Hematopoietic multipotent progenitor cell treated with erythropoietin and hydrocortisone succinate and interleukin-3 and kit ligand, for 15 days (in vitro differentiated cells): ENCODE measurements at places on chromosomes 11 and 22.
A peak's percentile ranks its signal among the peaks of the same experiment; 100 is the strongest.

GRCh38 chr11:126469311-126469710 lies 113.8 kb downstream of the ST3GAL4 start:
- DNase-seq, result no peak

DNA sequence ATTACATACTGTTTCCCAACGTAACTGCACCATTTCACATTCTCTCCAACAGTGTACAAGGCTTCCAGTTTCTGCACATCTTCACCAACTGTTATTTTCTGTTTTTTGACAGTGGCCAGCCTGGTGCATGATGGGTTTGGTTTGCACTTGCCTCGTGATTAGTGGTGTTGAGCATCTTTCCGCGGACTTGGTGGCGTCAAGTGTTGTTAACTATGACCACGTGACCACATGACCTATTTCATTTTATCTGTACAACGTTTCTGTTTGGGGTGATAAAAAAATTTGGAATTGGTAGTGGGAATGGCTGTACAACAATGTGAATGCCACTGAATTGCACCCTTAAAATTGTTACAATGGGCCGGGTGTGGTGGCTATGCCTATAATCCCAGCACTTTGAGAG lies 2.5 kb upstream of the YPEL1 start:
- DNase-seq, result no peak

DNA sequence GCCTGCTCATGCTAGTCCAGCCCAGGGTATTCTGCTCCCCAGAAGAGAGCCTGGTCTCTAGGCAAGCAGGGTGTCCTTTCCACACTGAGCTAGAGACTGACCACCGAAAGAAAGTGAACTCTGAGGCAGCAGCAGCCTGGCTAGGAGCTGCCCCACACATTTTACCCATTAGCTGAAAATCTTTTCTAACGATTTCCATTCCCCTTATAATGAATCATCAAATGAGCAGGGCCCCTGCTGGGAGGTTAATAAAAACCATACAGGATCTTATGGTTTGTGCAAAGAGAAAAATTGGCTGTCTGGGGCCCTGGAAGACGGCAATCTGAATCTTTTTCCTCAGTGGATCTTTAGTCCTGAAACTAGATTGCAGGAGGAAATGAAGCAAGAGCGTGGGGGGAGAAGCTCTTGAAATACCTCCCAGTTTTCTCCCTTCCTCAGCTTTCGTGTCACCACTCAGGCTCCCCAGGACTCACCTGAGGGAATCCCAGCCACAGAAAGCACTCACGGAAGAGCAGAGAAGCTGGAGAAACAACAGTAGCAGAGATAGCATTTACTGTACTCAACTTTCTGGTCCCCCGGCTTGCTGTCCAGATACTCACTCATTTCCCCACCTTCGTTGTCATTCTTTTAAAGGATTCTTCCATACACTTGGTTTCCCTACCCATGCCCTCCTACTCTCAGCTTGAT lies 74.7 kb upstream of the CD44 start:
- DNase-seq, result no peak

- no peak for DNase-seq
Measured at GRCh38 chr11:31960126-31960525, 130.7 kb upstream of the RCN1 start.

DNA sequence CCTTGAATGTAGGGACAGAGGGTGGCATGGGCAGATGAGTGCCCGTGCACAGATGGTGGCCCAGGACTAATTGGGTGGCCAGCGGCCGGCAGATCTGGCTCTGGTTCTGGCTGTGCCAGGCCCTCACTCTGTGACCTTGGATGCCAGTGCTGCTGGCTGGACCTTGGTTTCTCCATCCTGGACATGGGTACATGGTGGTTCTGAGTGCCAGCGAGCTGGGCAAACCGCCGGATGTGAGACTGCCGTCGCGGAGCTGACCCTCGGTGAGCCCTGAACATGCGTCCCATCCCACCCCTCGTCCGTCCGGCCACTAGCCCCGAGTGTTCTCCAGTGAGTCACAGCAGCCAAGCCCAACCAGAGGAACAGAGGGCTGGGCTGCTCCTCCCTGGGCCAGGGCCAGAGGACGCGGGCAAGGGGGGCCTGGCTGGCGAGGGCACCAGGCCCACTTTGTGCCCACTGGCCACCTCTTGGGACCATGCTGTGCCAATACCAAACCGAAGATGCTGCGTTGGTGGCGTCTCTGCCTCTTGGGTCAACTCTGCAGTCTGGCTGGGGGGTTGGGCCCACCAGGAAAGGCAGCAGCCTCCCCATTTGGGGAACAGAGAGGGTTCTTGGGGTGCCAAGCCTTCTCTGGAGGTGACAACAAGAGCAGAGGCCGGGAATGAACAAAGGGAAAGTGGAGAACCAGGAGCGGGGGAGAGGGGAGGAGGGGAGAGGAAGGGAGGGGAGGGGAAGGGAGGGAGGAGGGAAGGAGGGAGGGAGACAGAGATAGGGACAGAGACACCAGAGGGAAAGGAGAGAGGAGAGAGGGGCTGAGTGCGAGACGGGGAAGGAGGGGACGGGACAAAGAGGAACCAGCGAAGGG lies 10.7 kb downstream of the LSP1 start:
- peak; percentile 38 for DNase-seq

GRCh38 chr22:37267135-37267587 lies 15.1 kb upstream of the CYTH4 start:
- peak; percentile 23 for DNase-seq

GRCh38 chr11:9831122-9831521 lies 167.2 kb downstream of the SWAP70 start:
- no peak for DNase-seq

- no peak for DNase-seq
Measured at GRCh38 chr11:85694385-85694980, 8.5 kb upstream of the CCDC89 start.

GRCh38 chr11:27459191-27459590 lies 13.4 kb downstream of the LGR4 start:
- DNase-seq, result no peak

- no peak for DNase-seq
Measured at GRCh38 chr11:19891022-19891421, 178.4 kb downstream of the NAV2 start.

DNA sequence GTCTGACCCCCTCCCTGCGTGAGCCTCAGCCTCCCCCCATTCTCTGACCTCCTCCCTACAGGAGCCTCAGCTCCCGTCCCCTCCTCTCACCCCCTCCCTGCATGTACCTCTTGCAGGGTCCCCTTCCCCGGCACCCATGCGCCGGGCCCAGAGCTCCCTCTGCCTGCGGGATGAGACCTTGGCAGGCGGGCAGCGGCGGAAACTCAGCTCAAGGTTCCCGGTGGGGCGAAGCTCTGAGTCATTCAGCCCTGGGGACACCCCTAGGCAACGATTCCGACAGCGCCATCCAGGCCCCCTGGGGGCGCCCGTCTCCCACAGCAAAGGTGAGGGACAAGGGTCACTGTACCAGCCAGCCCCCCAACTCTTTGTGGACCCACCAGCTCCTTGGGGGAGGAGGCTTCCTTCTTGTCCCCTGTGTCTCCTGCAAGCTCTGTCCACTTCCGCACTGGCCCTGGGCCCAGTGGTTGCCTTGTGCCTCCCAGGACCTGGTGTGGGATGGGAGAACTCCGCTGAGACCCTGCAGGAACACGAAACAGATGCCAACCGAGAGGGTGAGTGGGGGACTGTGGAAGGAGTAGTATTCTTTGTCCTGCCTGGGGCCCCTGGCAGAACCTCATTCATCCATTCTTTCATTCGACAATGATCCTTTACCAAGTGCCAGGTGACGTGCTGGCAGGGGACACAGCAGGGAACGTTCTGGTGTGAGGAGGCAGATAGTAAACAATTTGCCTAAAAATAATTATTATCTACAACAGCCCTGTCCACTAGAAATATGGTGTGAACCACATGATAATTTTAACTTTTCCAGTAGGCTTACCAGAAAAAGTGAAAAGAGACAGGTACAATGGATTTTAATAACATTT lies 3.7 kb upstream of the RPS6KA4 start:
- peak; percentile 80 for DNase-seq

DNA sequence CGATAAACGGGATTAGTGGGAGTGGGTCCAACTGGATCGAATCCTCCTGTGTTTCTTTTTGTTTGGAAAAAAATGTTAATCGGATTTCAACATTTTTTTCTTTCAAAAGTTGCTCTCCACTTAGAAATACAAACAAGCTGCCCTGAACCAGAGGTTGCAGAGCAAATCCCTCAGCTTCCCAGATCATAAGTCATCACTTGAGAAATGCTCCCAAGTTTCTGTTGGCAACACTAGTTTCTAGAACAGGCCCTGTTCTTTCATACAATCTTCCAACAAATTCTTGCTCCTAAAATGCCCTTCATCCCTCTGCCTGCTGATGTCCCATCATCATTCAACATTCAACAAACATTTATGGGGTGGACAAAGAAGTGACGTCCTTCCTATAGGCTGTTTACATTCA lies 1.3 kb upstream of the MLC1 start:
- DNase-seq, result no peak

DNA sequence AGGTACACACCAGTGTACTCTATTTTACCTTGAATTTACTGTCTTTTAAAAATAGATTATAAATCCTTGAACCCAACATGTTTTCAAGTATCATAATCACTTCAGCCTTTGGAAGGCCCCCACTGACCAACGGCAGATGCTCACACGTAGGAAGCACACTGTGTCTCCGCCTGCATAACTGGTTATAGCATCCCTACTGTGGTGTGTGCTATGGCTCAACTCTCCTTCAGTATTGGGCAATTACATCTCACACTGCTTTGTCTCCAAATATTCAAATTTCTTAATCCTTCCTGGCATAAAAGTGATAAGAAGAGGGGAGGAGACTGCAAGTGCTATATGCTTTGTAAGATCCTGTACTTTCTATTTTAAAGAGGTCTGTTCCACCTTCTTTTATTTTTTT lies 165.7 kb downstream of the CADM1 start:
- no peak for DNase-seq

DNA sequence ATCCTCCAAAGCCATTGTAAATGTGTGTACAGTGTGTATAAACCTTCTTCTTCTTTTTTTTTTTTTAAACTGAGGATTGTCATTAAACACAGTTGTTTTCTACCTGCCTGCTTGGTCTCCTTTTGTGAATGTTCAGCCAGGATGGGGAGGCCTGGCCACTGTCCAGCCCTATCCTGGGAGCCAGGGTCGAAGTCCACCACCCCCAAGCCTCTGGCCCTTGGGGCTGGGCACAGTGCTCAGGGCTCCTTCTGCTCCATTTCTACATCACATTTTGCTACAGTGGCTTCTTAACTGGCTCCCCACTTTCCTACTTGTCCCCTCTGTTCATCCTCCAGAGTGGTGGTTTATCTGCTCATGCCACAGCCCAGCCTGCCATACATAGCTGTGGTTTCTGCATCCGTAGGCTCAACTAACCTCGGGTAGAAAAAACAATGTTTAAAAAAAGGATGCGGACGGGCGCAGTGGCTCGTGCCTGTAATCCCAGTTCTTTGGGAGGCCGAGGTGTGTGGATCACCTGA lies 2.5 kb upstream of the SMARCB1 start:
- DNase-seq, result no peak

GRCh38 chr11:91742155-91742554 lies 482.5 kb upstream of the FAT3 start:
- DNase-seq, result no peak

DNA sequence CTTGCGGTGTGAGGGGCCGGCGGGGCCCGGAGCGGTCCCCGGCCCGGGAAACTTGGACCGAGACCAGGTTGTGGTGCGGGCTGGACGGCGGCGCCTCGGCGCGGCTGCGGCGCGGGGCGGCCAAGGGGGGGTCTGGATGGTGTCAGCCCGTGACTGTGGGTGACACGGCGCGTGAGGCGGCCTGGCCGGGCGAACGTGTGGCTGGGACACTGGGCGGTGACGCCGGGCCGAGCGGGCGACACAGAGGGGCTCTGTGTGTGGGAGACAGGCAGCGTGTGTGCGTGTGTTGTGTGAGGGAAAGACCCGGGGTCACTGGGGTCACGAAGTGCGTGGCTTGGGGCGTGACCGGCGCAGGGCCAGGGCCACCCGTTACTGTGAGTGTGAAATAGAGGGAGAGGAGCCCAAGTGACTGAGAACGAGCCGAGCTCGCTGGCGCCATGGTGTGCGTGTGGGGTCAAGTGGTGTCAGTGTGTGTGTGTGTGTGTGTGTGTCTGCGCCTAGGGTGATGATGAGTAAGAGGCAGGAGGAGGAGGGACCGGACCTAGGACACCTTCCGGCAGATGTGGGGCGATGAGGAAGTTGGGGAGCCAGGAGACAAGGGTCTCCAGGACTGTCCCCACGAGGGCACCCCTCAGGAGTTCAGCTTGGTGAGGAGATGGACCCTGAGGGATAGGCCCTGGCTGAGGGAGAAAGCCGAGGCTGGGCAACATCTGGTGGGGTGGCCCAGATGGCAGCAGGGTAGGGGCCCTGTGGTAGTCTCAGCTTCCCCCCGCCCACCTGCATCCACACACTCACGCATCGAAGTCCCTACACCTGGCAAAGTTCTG lies 817 bp downstream of the RELT start:
- peak; percentile 48 for DNase-seq
